B cell (primary cell): ENCODE measurements at places on chromosomes 13 and 19. TPM values are rescaled to one million over a fixed set of nuclear protein-coding genes. Genes with fewer than 3 reads are reported as not detected.

The ZMYM2 gene
- polyA plus RNA-seq, result 21.7 and 32.1 TPM in 2 replicates

The KIR2DL1 gene
- 0.04 and 0.22 TPM in 2 replicates for polyA plus RNA-seq

The RNF113B gene
- polyA plus RNA-seq, result not detected in 2 replicates

The ATP13A1 gene
- 216 and 277 TPM in 2 replicates for polyA plus RNA-seq

The APOC4 gene
- polyA plus RNA-seq, result not detected in 2 replicates

The KIR2DL4 gene
- polyA plus RNA-seq, result not detected in 2 replicates

The LRRC8E gene
- polyA plus RNA-seq, result not detected in 2 replicates

The ZNF878 gene
- 0.04 TPM in 1 of 2 replicates, not detected in the other for polyA plus RNA-seq

The THSD1 gene
- 0.58 and 1.2 TPM in 2 replicates for polyA plus RNA-seq

The TPTE2 gene
- polyA plus RNA-seq, result 0.06 TPM in 1 of 2 replicates, not detected in the other

The ICAM4 gene
- 0.71 and 0.78 TPM in 2 replicates for polyA plus RNA-seq

The ERICH6B gene
- not detected in 2 replicates for polyA plus RNA-seq

The HNRNPA1L2 gene
- polyA plus RNA-seq, result 10.7 and 19.3 TPM in 2 replicates

The CEACAM16 gene
- not detected in 2 replicates for polyA plus RNA-seq

The ATP8B3 gene
- 0.89 and 1.4 TPM in 2 replicates for polyA plus RNA-seq

The ZNF324B gene
- polyA plus RNA-seq, result 4.7 and 5.6 TPM in 2 replicates

The PEPD gene
- polyA plus RNA-seq, result 25.7 and 36.4 TPM in 2 replicates

The SYCN gene
- polyA plus RNA-seq, result not detected in 2 replicates

The FPR1 gene
- polyA plus RNA-seq, result 0.78 and 1.1 TPM in 2 replicates

The ZNF93 gene
- 2.9 and 4.8 TPM in 2 replicates for polyA plus RNA-seq

The OR7A5 gene
- polyA plus RNA-seq, result not detected in 2 replicates

The PEX11G gene
- 0.13 and 0.40 TPM in 2 replicates for polyA plus RNA-seq

The LDLR gene
- 1.8 and 9.5 TPM in 2 replicates for polyA plus RNA-seq

The ZNF568 gene
- 8.2 and 9.8 TPM in 2 replicates for polyA plus RNA-seq

The GNA15 gene
- 0.52 and 1.4 TPM in 2 replicates for polyA plus RNA-seq

The CGB8 gene
- polyA plus RNA-seq, result not detected in 2 replicates

The MPND gene
- 11.8 and 14.5 TPM in 2 replicates for polyA plus RNA-seq

The NLRP5 gene
- polyA plus RNA-seq, result not detected in 2 replicates

The KCTD15 gene
- polyA plus RNA-seq, result 0.75 and 0.81 TPM in 2 replicates

The HSPB6 gene
- polyA plus RNA-seq, result not detected in 2 replicates

The SERPINE3 gene
- not detected in 2 replicates for polyA plus RNA-seq

The CABP5 gene
- polyA plus RNA-seq, result 0.20 TPM in 1 of 2 replicates, not detected in the other

The CRTC1 gene
- 14.3 and 15.9 TPM in 2 replicates for polyA plus RNA-seq

The PSG3 gene
- polyA plus RNA-seq, result not detected in 2 replicates

The TINCR gene
- polyA plus RNA-seq, result 0.37 and 0.54 TPM in 2 replicates

The CKM gene
- not detected in 2 replicates for polyA plus RNA-seq

The CACNG7 gene
- polyA plus RNA-seq, result not detected in 2 replicates

The LHB gene
- polyA plus RNA-seq, result 1.6 and 4.7 TPM in 2 replicates

The PABPC3 gene
- polyA plus RNA-seq, result 0.06 and 0.16 TPM in 2 replicates

The PCSK4 gene
- polyA plus RNA-seq, result 1.1 and 1.9 TPM in 2 replicates
